BJ (cell line): ENCODE measurements at places on chromosomes 7 and 10.

DNA sequence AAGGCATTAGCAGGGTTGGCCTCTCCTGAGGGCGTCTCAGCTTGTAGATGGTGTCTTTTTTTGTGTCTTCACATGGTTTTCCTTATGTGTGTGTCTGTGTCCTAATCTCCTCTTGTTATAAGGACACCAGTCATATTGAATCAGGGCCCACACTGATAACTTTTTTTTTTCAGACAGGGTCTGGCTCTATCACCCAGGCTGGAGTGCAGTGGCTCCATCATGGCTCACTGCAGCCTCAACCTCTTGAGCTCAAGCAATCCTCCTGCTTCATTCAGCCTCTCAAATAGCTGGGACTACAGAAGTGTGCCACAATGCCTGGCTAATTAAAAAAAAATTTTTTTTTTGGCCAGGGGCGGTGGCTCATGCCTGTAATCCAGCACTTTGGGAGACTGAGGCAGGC lies 41.3 kb upstream of the KMT2C start:
- DNase-seq, result no peak

GRCh38 chr7:92987095-92987494 lies 130.7 kb downstream of the SAMD9 start:
- peak; percentile 21 for DNase-seq

GRCh38 chr7:97479740-97480290 lies 252.1 kb upstream of the TAC1 start:
- DNase-seq, result no peak

GRCh38 chr10:33355274-33355673 lies 20.8 kb upstream of the NRP1 start:
- no peak for DNase-seq

- DNase-seq, result no peak
Measured at GRCh38 chr7:5357951-5358350, 65.7 kb downstream of the TNRC18 start.

DNA sequence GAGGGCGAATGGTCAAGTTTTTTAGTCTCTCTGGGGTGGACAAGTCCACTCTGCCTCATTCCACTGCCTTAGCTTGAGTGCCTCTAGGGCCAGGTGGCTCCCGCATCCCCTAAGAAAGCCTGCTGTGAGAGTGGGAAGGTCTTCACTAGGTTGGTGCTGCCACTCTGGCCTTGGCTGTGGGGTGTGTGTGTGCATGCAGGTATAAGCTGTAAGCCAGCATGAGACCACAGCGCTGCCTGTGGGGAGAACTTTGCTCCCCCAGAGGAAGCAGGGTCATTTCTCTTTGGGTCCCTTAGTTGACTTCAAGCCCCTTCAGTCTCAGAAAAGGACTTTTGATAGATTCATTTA lies 25.5 kb upstream of the PCBD1 start:
- DNase-seq, result no peak

- no peak for DNase-seq
Measured at GRCh38 chr7:114973147-114973546, 51.3 kb downstream of the MDFIC start.

DNA sequence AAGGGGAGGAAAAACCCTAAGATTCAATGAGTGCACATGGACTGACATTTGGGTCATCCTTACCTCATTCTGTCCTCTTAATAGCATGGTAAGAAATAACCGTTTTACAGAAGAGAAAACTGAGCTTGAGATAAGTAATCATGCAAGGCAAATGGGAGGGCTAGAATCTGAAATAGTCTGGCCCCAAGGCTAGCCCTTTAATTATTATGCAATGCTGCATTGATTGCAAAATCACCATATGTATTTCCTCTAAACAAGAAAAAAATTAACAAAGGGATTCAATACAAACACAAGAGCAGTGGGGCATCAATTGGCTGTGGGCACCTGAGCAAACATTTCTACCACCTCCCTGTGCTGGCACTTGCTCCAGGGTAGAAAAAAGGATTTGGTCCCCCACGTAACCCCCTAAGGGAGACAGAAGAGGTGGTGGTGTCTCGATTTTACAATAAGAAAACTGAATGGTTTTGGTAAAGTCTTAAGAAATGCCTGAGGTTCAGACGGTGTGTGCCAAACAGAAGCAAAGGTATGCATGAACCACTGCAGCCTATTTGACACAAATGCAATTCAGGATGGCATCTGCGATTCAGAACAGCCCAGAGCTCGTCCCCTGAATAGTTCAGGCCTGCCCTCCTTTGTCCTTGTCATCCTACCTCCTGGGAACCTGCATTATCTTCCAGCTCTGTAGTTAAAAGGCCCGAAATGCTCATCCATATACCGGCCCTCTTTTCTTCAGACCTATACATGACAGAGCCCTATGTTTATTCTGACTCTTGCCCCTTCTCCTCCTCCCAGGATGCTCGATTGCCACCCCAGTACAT lies 23.6 kb downstream of the PIP4K2A start:
- DNase-seq, result no peak

DNA sequence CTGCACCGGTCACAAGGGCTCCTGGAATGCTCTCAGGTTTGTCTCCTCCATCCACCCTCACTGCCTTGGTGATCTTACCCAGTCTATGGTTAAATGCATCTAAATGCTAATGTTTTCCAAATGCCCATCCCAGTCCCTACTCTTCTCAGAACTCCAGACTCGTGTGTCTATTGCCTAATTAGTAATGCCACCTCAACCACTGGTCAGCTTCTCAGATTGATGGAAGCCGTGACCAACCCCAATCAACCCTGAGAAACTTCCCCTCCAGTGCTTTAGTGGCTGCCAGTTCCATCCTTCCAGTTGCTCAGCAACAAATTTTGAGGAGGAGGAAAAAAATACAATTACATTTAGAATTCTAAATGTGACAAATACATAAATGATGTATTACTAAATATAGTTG lies 18.6 kb downstream of the NUDCD3 start:
- no peak for DNase-seq

DNA sequence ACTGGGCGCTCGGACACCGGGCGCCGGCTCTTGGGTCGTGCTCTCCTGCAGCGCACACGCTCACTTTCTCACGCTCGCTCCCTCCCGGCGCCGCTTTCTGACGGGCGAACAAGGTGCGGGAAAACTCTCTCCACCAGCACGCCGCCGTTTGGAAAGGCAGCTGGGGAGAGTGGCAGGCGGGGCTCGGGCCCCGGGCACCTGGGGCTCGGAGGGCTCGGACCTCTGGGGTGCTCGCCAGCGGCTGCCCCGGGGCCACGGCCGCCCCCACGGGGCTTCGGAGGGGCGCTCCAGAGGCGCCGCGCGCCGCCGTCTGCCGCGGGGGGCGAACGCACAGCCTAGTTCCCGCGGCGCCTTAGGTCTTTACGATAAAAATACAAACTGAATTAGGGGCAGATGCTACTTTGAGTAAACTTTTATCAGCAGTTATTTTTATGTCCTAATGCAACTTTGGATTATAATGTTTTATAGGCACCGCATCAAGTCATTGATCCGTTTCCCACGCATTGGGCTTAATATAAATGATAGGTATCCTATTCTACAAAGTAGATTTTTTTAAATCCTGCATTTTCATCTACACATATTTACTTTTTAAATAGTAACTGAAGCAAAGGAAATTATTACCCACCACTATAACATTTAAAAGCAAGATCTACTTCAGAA lies 535 bp upstream of the EPC1 start:
- no peak for DNase-seq

DNA sequence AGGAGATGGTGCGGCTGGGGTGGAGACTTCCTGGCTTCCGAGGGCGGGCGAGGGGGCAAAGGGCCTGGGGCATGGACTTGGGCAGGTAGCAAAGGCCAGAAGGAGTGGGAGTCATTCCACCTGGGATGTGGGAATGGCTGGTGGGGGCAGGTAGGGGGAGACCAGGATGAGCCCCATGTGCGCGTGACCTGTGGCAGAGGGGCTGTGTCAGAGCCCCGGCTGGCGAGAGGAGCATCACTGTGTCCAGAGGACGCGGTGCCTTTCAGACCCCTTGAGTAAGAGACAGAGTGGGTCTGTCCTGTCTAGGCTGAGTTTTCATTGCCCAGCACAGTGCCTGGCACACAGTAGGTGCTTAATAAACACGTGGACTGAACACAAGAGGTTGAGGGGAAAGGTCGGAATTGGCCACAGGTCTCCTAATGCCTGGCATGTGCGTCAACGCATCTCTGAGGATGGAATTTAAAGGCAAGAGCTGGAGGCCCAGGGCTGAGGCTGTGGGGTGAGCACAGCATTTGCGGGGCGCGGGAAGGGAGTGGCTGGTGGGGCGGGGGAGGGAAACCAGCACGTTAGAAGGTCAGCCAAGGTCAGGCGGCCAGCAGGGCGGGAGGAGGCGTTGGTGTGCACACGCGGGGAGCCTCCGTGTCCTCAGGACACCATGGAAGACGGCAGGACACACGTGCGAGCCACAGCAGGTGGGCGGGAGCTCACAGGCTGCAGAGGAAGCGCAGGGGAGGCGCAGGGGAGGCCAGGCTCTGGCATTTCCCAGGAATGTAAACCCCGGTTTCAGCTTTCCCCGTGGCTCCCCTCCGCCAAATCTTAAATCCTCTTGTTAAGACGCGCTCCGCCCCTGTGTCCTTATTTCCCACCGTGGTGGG lies 51.8 kb downstream of the CUX1 start:
- DNase-seq, result no peak

- DNase-seq, result no peak
Measured at GRCh38 chr7:77903597-77903996, 105.0 kb downstream of the PHTF2 start.

- DNase-seq, result no peak
Measured at GRCh38 chr7:123502201-123502600, 32.2 kb downstream of the IQUB start.

DNA sequence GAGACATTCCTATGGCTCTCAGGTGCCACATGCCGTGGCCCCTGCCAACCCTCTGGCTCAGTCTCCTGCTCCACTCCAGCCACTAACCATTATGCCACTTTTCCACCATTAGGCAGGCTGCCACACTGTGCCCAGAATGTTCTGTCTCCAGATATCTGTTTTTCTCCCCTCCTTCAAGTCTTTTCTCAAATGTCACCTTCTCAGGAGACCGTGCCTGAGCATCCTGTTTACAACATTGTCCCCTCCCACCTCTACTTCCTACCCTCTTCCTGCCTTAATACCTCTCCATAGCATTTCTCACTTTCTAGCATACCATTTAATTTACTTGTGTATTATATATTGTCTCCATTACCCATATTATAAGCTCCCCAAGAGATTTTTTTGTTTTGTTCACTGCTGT lies 162.5 kb upstream of the LYZL2 start:
- DNase-seq, result no peak

DNA sequence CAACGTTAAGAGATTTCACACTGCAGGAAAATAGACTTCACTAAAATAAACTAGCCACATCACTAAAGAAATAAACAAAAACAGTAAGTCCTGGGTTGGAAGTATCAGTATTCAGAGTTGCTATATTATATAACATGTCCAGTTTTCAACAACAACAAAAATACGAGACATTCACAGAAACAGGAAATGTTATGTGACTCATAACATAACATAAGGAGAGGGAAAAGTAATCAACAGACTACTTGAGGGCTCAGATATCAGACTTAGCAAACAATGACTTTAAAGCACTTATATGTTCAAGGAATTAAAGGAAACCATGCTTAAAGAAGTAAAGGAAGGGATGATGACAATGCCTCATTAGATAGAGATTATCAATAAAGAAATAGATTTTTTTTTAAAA lies 73.5 kb upstream of the MKLN1 start:
- no peak for DNase-seq

- no peak for DNase-seq
Measured at GRCh38 chr7:100219271-100219737, 445 bp upstream of the PVRIG start.

GRCh38 chr10:102555781-102556328 lies 52.1 kb downstream of the SUFU start:
- DNase-seq, result no peak

DNA sequence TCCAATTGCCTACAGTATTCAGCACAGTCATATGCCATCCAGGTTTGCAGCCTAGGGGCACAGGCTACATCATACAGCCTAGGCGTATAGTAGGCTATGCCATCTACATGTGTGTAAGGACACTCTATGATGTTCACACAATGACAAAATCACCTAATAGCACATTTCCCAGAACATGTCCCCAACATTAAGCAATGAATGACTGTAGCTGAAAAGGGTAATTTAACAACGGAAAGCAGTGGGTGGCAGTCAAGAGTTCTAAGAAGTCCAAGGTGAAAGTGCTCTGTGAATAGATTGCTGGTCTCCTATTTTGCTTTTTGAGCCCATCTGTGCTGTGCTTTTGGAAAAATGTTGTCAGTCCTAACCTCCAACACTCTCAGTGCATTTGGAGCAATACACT lies 162.6 kb downstream of the KLF6 start:
- no peak for DNase-seq

- DNase-seq, result no peak
Measured at GRCh38 chr7:75644589-75644988, 94.2 kb downstream of the HIP1 start.

DNA sequence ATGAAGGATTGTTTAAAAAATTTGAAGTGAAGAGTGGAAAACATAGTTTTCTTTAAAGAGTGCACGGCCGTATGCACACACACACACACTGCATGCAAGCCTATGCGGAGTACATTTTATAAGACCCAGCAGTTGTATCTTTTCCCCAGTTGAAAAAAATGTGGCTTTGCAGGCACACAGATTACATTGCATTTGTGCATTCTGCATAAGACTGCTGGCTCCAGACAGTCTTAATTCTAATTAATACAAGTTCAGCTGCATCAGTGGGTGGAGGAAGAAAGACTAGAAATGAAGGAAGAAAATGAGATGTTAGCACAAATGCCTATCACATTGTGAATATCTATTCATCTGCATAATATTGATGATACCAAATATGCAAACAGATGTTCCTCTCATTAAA lies 79.6 kb downstream of the FAM204A start:
- no peak for DNase-seq

DNA sequence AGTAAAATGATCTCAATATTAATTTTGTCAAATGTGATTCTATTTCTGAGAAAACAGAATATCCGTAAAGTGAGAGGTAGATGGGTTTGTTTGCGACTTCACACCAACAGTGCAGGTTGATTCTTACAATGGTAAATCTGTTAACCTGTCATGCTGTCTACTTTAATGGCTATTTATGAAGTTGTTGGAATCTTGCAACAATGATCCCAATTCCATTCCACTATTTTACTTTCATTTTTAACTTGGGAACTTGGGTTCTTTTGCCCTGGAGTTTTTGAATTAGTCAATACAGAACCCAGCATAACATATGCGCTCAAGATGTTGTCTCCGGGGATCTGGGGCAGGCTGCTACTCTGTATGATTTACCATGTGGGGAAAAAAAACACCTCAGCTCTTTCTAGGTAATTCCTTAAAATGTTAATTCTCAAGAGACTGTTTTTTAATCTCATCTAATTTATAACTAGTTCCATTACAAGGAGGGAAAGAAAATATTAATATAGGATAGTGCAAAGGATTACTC lies 1.2 kb downstream of the LGI1 start:
- no peak for DNase-seq

DNA sequence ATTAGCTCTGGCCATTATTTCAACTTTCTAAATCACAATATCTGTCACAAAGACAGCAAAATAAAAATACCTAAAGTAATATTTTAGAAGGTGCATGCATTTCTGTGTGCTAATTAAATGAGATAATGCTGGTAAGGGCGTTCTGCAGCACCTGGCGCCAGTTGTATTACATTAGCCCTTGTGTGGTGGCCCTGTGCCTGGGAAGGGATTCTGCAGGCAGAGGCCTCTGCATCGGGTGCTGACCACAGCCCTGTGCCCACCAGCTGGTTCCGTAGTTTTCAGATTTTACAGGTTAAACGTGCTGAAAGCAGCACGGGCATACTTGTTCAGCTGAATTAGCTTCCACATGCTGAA lies 157.7 kb upstream of the PRKCQ start:
- no peak for DNase-seq
